Cardiac muscle cell (in vitro differentiated cells and primary cell): ENCODE measurements at places on chromosomes 3 and 15. TPM values are rescaled to one million over a fixed set of nuclear protein-coding genes. Genes with fewer than 3 reads are reported as not detected.

- H3K4me1 ChIP-seq: no peaks in the 10 kb centered on the region
- no peaks in the 10 kb centered on the region for H3K27me3 ChIP-seq
These were observed 19.9 kb upstream of the RTP2 start for GRCh38 chr3:187722206-187722612.

DNA sequence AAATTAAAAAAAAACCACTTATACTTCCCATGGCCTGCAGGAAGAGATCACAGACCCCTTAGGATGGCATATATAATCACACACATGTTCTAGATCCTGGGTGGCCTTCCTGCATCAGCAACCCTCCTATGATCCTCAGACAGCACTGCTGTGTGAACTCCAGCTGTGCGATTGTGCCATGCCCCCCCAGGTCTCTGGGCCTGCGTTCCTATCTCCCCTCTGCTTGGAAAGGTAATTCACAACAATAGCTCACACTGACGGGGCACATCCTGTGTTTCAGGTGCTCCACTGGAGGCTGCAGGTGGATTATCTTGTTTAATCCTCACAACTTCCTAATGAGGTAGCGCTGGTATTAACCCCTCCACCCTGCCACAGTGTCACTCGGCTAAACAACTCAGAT is 71.2 kb upstream of the GLCE start:
- H3K27me3 ChIP-seq: peaks cover 43% of the 10 kb centered on the region
- no peaks in the 10 kb centered on the region for H3K4me1 ChIP-seq
- H3K4me3 ChIP-seq: no peak overlapping the region
- no peaks in the 10 kb centered on the region for H3K36me3 ChIP-seq
- H3K27ac ChIP-seq: no peak overlapping the region
- DNase-seq: no peak

DNA sequence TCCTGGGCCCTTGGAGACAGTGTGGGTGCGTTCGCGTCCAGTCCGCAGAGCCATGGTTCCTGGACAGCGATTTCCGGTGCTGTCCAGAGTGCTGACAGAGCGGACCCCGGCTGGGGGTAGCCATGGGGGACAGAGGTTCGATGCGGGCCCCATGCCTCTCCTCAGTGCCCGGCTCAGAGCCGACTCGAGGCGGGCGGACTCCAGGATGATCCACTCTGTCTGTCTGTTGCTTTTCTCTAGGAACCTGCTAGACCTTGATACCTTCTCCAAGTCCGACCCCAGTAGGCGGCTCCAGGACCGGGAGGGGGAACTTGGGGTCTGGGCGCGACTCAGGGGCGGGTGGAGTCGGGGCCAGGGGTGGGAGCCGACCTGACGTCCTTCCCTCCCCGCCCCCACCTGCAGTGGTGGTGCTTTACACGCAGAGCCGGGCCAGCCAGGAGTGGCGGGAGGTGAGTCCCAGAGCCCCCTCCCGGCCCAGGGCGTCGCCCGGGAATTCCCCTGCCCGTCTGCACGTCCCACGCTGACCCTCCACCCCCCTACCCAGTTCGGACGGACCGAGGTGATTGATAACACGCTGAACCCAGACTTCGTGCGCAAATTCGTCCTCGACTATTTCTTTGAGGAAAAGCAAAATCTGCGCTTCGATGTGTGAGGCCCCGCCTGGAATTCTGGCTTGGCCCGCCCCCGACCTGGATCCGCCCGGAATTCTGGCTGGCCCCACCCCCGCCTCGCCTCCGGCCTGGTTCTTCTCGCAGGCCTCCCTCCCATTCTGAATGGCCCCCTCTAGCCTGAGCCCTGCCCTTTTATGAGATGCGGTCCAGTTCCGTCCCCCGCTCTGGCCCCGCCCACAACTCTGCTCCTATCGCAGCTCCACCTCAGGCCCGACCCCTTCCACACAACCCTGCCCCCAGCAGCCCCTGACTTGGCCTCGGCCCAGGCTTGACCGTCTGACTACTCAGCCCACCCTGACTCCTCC is 1.0 kb downstream of the CPNE9 start:
- peak overlapping the region; percentile 26 for H3K4me3 ChIP-seq
- no peaks in the 10 kb centered on the region for H3K36me3 ChIP-seq
- DNase-seq: peak; percentile 43
- no peak overlapping the region for H3K27ac ChIP-seq
- H3K4me1 ChIP-seq: peaks cover 4% of the 10 kb centered on the region

The MEGF11 gene
- 2.7 TPM in 1 of 2 replicates, not detected in the other for polyA plus RNA-seq

The SLITRK3 gene
- polyA plus RNA-seq: 0.24 TPM in 1 of 2 replicates, not detected in the other

GRCh38 chr3:175640958-175641357 is 781.8 kb downstream of the NAALADL2 start:
- H3K4me3 ChIP-seq: no peak overlapping the region
- H3K36me3 ChIP-seq: no peaks in the 10 kb centered on the region
- no peaks in the 10 kb centered on the region for H3K27me3 ChIP-seq
- H3K27ac ChIP-seq: no peak overlapping the region
- DNase-seq: no peak
- H3K4me1 ChIP-seq: no peaks in the 10 kb centered on the region

DNA sequence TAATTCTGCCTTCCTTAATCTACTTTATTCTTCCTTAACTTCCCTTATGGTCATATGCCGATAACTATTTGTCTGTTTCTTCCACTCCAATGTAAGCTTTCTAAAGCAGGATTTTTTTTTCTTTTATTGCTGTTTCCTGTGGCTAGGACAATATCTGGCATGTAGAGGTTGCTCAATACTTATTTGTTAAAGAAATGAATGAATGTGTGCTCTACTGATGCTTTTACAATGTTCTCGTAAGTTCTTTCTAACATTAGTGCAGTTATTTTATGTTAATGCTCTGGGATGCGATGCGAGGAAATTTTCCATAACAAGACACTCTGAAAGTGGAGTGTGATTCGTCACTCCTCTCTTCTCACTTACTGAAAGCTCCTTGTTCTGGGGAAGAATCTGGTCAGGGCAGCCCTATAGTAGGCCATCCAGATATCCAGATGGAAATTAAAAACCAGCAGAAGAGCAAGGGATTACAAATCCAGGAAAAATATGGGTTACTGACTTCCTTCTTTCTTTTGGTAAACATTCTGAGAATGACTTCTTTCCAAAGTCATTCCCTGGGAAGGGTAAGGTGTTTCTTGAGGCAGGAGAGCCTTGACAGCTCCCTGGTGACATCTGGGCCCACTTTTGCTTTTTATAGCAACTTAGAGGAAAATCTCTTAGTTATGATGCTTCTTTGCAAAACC is 420.4 kb downstream of the PDCD6IP start:
- H3K27ac ChIP-seq: no peak overlapping the region
- no peaks in the 10 kb centered on the region for H3K4me1 ChIP-seq
- no peaks in the 10 kb centered on the region for H3K36me3 ChIP-seq
- no peaks in the 10 kb centered on the region for H3K27me3 ChIP-seq

GRCh38 chr3:41630708-41631107 is 331.2 kb downstream of the ULK4 start:
- DNase-seq: no peak
- no peak overlapping the region for H3K4me3 ChIP-seq
- H3K4me1 ChIP-seq: no peaks in the 10 kb centered on the region

The SELENOS gene
- 78.0 and 103 TPM in 2 replicates for polyA plus RNA-seq

The COL8A1 gene
- 2.4 and 5.1 TPM in 2 replicates for polyA plus RNA-seq

The SERINC4 gene
- 0.35 and 0.44 TPM in 2 replicates for polyA plus RNA-seq

GRCh38 chr3:40690749-40691451 is 166.1 kb downstream of the ZNF621 start:
- H3K36me3 ChIP-seq: no peaks in the 10 kb centered on the region
- no peak overlapping the region for H3K27ac ChIP-seq
- no peaks in the 10 kb centered on the region for H3K27me3 ChIP-seq
- peak; percentile 49 for DNase-seq
- H3K4me1 ChIP-seq: no peaks in the 10 kb centered on the region

DNA sequence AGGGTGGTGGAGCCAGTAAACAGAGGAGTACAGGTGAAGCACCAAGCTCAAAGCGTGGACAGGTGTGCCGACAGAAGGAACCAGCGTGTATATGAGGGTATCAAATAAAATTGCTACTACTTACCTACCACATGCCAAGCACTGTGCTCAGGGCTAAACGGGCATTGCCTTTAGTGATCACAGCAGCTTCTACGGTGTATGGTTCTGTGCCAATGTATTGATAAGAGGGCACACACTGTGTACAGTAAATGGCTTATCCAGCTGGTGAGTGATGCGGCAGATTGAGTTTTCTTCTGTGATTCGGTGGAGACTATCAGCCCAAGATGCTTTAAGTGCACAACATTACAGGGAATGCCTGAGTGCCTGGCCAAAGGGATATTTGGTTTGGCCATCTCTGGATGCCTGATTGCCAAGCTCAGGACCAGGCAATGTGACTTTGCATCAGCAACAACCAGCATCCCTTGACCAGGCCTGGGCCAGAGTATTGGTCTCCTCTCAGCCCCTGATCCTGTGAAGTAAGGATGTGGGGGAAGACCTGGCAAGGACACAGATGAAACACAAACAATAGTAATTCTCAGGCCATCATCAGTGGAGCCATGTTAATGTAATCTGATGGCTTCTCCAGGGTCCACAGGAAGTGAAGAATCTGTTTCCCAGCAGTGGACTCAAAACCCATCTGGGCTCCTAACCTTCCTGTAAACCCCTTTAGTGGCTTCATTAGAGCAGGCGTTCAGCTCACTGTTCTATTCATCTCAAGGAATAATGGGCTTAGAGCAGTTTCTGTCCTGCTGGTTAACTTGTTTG is 14.1 kb downstream of the STARD5 start:
- H3K27ac ChIP-seq: no peak overlapping the region
- H3K36me3 ChIP-seq: no peaks in the 10 kb centered on the region
- H3K27me3 ChIP-seq: no peaks in the 10 kb centered on the region
- DNase-seq: no peak
- no peaks in the 10 kb centered on the region for H3K4me1 ChIP-seq

- H3K27me3 ChIP-seq: no peaks in the 10 kb centered on the region
- H3K4me1 ChIP-seq: no peaks in the 10 kb centered on the region
- H3K4me3 ChIP-seq: no peak overlapping the region
- peaks cover under 1% of the 10 kb centered on the region for H3K36me3 ChIP-seq
These were observed 68.7 kb upstream of the BLM start for GRCh38 chr15:90648137-90649070.

- H3K27ac ChIP-seq: no peak overlapping the region
- H3K4me1 ChIP-seq: no peaks in the 10 kb centered on the region
- no peaks in the 10 kb centered on the region for H3K27me3 ChIP-seq
- no peaks in the 10 kb centered on the region for H3K36me3 ChIP-seq
These were observed 73.7 kb downstream of the IGSF11 start for GRCh38 chr3:118960876-118961450.

DNA sequence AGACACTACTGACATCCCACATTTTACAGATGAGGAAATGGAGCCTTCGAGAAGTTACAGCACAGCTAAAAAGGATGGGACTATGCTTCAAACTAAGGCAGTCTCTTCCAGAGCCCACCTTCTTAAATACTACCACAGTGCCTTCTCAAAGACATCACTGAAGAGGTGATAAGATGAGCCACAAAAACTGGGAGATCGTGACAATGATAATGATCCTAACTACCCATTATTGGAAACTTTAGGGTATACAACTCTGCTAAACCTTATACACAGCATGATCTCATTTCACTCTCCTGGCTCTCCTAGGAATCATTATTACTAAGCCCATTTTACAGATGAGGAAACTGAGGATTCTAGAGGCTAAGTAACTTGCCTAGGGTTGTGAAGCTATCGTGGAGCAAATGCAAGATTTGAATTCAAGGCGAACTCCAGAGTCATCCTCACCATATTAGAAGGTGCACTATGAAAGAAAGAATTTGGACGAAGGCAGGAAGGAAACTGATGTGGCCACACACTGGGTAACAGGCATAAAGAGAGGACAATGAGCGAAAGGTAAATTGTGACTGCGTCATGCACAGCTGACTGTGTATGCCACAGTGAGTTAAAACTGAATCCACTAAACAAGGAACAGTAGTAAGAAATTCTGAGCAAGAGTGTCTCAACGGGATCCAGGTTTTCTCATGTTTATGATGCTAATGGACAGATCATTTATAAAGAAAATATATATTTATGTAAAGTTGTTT is 55.4 kb downstream of the SUCLG2 start:
- no peaks in the 10 kb centered on the region for H3K36me3 ChIP-seq
- H3K27me3 ChIP-seq: no peaks in the 10 kb centered on the region
- no peaks in the 10 kb centered on the region for H3K4me1 ChIP-seq
- no peak overlapping the region for H3K4me3 ChIP-seq

GRCh38 chr15:45914425-45914824 is 279.6 kb downstream of the SQOR start:
- H3K4me3 ChIP-seq: no peak overlapping the region
- H3K4me1 ChIP-seq: no peaks in the 10 kb centered on the region
- H3K27ac ChIP-seq: no peak overlapping the region
- no peaks in the 10 kb centered on the region for H3K36me3 ChIP-seq
- DNase-seq: no peak
- H3K27me3 ChIP-seq: no peaks in the 10 kb centered on the region

DNA sequence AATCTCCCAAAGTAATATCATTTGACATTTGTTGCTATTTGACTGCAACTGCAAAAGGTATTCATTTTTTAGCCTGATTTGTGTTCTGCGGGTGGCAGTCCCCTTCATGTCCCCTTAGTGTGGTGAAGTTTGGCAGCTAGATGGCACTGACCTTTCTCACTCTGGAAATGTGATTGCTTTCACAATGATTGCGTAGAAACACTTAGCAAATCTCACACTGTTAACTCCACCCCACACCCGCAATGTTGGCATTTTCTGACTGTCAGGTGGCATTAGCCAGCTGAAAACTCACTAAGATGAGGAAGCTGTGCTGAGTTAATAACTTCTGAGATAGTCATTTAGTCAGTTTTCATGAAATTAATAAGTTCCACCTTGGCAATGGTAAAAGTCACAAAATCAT is 76.9 kb downstream of the TRIM69 start:
- DNase-seq: no peak
- H3K4me1 ChIP-seq: no peaks in the 10 kb centered on the region
- H3K36me3 ChIP-seq: no peaks in the 10 kb centered on the region
- no peak overlapping the region for H3K27ac ChIP-seq
- H3K27me3 ChIP-seq: peaks cover 4% of the 10 kb centered on the region

GRCh38 chr3:197024881-197025735 is 4.5 kb downstream of the MELTF start:
- H3K4me1 ChIP-seq: peaks cover 14% of the 10 kb centered on the region
- no peak for DNase-seq

The OCA2 gene
- 0.49 and 2.0 TPM in 2 replicates for polyA plus RNA-seq

- DNase-seq: no peak
- no peak overlapping the region for H3K4me3 ChIP-seq
- no peaks in the 10 kb centered on the region for H3K4me1 ChIP-seq
- H3K27me3 ChIP-seq: peaks cover 3% of the 10 kb centered on the region
- no peaks in the 10 kb centered on the region for H3K36me3 ChIP-seq
- no peak overlapping the region for H3K27ac ChIP-seq
These were observed 54.1 kb upstream of the GRIP2 start for GRCh38 chr3:14594234-14594633.

DNA sequence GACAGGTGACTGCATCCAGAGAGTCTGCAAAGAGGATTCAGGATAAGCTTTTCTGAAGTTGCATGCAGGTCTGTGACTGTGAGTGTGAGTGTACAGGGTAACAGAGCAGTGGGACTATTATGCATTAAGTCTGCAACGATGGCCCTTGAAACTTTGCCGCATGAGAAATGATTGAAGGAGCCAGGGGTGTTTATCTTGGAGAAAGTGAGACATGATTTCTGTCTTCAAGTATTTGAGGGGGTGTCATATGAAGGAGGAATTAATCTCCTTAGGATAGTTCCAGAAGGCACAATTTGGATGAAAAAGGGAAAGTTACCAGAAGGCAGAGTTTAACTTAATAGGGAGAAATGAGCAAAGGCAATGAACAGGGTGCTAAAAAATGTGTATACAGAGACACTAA is 119.6 kb downstream of the ARNT2 start:
- H3K27me3 ChIP-seq: no peaks in the 10 kb centered on the region
- no peaks in the 10 kb centered on the region for H3K4me1 ChIP-seq
- H3K36me3 ChIP-seq: no peaks in the 10 kb centered on the region
- DNase-seq: no peak
- H3K27ac ChIP-seq: no peak overlapping the region
